ENCODE measurements at places on chromosomes 6 and 20. TPM values are rescaled to one million over a fixed set of nuclear protein-coding genes. Genes with fewer than 3 reads are reported as not detected.

The COL20A1 gene
- total RNA-seq, result 3.1 TPM

The MCHR2 gene
- total RNA-seq, result not detected

The HLA-E gene
- 677 TPM for total RNA-seq

The BPIFA1 gene
- not detected for total RNA-seq

The NUS1 gene
- total RNA-seq, result 10.1 TPM

The ENPP5 gene
- total RNA-seq, result not detected

The RIMS4 gene
- total RNA-seq, result not detected

The BTN1A1 gene
- not detected for total RNA-seq

The SLC32A1 gene
- not detected for total RNA-seq

The PSORS1C2 gene
- total RNA-seq, result not detected

The SGK2 gene
- not detected for total RNA-seq

The FAXC gene
- total RNA-seq, result not detected

The CLPSL1 gene
- total RNA-seq, result not detected

The NANP gene
- total RNA-seq, result 5.1 TPM

The CST4 gene
- not detected for total RNA-seq

The PROCR gene
- not detected for total RNA-seq

The PI16 gene
- 0.07 TPM for total RNA-seq

The GSTA2 gene
- total RNA-seq, result not detected

The ZNF217 gene
- total RNA-seq, result 2.2 TPM

The TMEM244 gene
- total RNA-seq, result not detected

The MGME1 gene
- 26.5 TPM for total RNA-seq

The ZNF335 gene
- 13.2 TPM for total RNA-seq

The PLCB4 gene
- not detected for total RNA-seq

The THBS2 gene
- not detected for total RNA-seq

The TULP1 gene
- total RNA-seq, result not detected

The GSTA3 gene
- total RNA-seq, result not detected

The TNFRSF6B gene
- total RNA-seq, result 2.5 TPM

The GATA5 gene
- not detected for total RNA-seq

The MAS1 gene
- total RNA-seq, result not detected

The SULF2 gene
- not detected for total RNA-seq

The MTG2 gene
- total RNA-seq, result 31.5 TPM

The CGA gene
- not detected for total RNA-seq

The LAMP5 gene
- total RNA-seq, result not detected

The PRKN gene
- not detected for total RNA-seq

The NTSR1 gene
- total RNA-seq, result not detected

The TPD52L1 gene
- total RNA-seq, result not detected

The ULBP2 gene
- 0.76 TPM for total RNA-seq

The BPIFB6 gene
- not detected for total RNA-seq

The RCAN2 gene
- total RNA-seq, result 4.7 TPM

The PRDM1 gene
- 0.11 TPM for total RNA-seq

The ADGB gene
- total RNA-seq, result not detected

The SLC17A1 gene
- total RNA-seq, result not detected

The BMP7 gene
- not detected for total RNA-seq

The OLIG3 gene
- not detected for total RNA-seq

The LAMA4 gene
- total RNA-seq, result not detected
